ENCODE measurements at places on chromosomes 12 and 14. TPM values are rescaled to one million over a fixed set of nuclear protein-coding genes. Genes with fewer than 3 reads are reported as not detected.

- no peak for DNase-seq
Observed at GRCh38 chr14:20563971-20564370, 3.1 kb upstream of the RNASE9 start.

Gene PIWIL1
- total RNA-seq, result not detected

Gene STON2
- 19.2 TPM for total RNA-seq

DNA sequence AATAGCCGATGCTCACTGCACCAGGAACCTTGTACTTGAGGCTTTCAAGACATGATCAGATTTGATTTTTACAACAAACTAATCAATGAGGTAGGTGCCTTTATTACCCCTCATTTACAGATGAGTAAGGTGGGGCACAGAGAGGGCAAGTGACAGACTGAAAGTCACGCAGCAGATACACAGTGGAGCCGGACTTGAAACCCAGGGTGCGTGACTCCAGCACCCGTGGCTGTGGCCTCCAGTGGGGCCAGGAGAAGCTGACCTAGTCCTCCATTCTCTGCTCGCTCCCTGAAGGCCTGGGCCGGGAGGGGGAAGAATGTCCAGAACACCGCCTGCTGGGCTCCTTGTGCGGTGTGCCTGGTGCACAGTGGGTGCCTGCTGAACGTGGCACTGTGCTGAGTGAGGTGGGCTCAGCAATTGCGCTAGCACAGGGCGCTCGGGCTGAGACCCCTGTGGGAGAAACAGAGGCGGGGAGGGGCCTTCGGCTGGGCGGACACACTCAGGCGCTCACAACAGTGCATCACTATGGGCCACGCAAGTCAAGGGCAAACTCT lies 125.2 kb downstream of the CALM1 start:
- no peak for DNase-seq

Gene GNB3
- 1.2 TPM for total RNA-seq

DNA sequence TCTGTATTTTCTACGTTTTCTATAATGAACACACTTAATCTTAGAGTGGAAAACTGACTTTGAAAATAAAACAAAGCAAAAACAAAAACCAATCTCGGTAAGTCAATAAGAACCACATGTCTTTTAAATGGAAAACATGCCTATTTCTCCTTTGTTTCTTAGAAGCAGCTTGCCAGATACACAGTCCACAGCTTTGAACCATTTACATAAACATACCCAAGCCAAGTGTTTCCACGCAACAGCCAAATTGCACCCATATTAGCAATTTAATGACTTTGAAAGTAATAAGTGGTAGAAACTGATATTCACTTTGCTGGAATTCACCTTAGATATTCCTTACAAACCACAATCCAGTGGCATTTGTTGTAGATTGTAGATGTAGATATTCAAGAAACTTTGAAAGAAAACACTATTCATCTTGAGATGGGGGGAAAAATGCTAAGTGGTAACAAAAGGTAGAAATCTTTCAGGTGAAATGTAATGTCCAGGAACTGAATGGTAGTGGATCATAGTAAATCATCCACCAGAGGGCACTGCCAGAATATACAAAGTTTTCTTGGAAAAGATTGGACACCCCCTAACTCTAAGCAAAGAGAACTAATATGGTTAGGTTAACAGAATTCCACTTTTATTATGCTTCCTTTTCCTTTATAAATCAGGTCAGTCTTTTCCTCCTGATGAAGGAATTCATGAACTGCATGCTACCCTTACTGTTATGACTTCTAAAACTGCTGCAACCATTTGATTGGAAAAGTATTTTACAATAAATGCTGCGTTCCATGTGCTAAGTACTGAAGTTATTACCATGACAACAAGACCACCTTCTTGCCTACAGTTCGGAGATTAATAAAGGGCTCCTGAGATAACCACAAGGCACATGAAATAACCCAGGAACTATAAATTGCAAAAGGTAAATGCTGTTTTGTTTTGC lies 69.8 kb downstream of the RERG start:
- no peak for DNase-seq

DNA sequence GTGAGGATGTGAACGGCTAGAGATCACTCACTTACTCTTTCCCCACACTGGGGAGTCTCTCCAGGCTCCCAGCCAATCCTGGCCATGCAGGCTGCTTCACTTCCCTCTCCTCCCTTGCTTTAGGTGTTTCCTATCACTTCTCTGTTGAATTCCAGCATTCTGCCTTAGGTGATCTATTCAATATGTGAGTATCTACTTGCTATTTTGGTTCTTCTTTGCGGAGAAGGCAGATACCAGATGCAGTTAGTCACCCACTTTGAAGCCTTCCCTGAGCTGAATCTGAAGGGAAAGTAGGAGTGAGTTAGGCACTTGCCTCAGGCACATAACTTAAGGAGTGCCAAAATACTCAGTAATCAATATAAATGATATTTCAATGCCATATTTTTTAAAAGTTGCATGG lies 36.0 kb upstream of the FAR2 start:
- no peak for DNase-seq

Gene PRPH
- 0.82 TPM for total RNA-seq

Gene P2RX2
- not detected for total RNA-seq

DNA sequence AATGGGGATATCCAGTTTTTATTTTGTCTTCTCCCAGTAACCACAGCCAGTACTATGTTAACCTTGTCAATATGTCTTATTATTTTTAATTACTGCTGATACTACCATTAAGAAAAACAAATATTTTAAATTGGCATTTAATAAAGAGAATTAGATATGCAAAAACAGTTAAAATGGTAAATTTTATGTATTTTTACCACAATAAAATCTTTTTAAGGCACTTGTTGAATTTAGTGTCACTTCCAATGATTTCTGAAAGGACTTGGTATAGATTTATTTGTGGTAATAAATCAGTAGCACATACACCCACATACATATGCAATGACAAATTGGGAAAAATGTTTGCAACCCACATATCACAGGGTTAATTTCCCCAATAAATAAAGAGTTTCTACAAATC lies 14.0 kb downstream of the CDKN1B start:
- DNase-seq, result no peak

DNA sequence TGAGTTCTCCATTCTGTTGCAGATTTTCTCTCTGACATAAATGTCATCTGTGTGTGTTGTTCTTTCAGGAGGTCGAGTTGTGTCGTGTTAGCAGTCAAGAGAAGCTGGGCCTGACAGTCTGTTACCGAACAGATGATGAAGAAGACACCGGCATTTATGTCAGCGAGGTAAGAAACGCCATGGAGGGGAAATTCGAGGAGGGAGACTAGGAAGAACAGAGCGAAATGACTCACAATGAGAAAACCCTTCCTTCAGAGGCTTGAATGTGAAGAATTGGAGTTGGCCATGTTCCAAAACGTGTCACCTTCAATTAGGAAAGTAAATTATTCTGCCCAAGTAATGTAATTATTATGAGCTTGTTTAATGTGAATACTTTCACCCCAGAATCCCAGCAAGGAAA lies 364.5 kb downstream of the PDZRN4 start:
- DNase-seq, result no peak

DNA sequence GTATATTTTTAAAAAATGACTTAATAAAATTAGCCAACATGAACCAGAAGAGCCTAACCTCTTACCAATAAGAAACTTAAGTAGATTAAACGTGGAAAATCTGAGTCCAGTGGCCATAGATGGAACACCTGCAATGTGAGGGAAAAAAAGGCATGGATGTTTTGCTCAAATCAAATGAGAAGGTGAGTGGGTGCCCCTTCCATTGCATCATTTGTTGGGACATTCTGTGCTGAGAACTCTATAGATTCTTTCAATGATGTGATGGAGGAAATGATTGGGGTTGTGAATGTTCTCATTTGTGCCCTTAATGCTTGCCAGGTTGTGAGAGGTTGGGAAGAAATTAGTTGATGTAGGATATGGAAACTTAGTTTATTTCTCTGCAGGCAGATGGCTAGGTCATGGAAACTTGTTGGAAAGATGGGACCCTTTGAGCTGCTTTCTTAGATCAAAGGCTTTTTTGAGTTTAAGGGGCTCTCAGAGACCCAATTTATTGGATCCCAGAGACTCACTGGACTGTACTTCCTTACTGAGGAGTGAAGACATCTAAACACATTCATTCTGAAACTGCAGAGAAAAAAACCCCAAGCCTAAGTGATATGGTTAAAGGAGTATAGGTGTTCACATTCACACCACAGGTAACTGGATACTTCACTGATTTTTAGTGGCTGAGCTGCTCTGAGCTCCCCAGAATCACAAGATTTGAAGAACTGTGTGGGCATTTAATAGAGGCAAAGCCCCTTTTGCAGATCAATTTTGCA lies 95.9 kb downstream of the DACT1 start:
- DNase-seq, result no peak

- DNase-seq, result no peak
Observed at GRCh38 chr14:93126111-93126510, 10.4 kb upstream of the ITPK1 start.

All from frontal cortex (tissue), 4 donors.